HepG2 (cell line): ENCODE measurements at places on chromosomes 6 and 20. TPM values are rescaled to one million over a fixed set of nuclear protein-coding genes. Genes with fewer than 3 reads are reported as not detected.

DNA sequence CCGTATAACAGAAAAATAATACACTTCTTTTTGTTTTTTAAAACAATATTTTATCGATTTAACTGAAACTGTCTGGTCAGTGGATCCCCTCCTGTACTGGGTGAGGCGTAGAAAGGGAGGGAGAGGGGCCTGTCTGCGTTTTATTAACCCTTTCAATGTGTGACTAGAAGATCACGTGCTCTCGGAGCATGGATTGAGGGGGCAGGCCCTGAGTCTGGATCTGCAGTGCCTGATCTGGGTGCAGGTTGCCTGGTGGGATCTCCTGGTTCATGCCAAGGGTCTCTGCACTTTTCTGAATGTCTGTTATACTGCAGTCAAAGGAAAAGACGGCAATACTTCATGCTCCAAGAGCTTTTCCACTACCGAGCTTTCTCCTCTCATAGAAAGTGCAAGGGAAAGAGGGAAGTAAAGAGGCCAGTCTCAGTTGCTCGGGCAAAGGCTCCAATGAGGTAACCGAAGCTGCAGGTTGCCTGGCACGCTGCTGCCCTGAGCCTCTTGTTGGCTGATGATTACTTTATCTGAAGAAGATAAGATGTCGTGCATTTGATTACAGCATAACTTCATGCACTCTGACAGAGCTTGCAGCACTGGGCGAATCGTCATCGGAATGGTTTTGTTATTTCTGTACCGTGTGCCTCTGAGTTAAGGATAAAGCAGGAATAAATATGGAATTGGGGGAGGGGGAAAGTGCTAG lies 167.5 kb upstream of the PMEPA1 start:
- DNase-seq: no peak

DNA sequence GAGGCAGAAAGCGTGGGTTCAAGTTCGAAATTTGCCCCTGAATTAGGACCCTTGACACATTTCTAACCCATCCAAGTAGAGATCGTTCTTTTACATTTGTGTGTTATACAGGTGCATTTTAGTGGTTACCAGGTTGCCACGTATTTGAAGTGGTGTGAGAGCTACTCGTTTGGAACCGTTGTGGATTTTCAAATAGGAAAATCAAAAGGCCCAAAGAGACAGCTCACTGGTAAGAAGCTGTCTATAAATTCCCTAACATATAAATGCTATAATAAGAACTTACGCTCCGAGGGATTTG lies 1.6 kb upstream of the REV3L start:
- peak; percentile 29 for DNase-seq

DNA sequence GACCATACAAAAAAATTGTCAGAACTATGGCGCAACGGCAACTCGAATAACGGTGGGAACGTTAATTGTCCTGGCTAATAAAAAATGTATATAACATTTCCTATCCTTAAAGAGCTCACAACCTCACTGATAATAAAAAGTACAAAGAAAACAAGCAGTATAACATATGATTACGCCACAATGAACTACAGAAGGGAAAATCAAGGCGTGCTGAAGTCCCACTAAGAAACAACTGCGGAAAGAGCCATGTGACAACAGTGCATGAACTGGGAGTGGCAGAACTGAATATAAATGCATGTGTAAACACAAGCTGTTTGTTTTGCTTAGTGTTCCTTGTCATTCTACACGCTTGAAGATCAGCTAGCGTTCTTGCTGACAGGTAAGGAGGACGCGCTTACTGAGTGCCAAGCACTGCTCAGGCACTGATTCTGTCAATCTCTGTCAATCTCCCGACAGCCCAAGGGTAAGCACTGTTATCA lies 466 bp upstream of the PSMB1 start:
- DNase-seq: no peak

Gene COL9A1
- total RNA-seq: not detected in 2 replicates
